HTR-8/SVneo (cell line): ENCODE measurements at places on chromosomes 7 and 10.
A peak's percentile ranks its signal among the peaks of the same experiment; 100 is the strongest.

GRCh38 chr7:141533149-141533949 lies 17.9 kb upstream of the AGK start:
- DNase-seq: peak; percentile 60

- no peak for DNase-seq
These were observed 166.5 kb downstream of the PPP1R3A start for GRCh38 chr7:113752289-113752688.

GRCh38 chr10:11757454-11757820 lies 15.3 kb downstream of the ECHDC3 start:
- no peak for DNase-seq

DNA sequence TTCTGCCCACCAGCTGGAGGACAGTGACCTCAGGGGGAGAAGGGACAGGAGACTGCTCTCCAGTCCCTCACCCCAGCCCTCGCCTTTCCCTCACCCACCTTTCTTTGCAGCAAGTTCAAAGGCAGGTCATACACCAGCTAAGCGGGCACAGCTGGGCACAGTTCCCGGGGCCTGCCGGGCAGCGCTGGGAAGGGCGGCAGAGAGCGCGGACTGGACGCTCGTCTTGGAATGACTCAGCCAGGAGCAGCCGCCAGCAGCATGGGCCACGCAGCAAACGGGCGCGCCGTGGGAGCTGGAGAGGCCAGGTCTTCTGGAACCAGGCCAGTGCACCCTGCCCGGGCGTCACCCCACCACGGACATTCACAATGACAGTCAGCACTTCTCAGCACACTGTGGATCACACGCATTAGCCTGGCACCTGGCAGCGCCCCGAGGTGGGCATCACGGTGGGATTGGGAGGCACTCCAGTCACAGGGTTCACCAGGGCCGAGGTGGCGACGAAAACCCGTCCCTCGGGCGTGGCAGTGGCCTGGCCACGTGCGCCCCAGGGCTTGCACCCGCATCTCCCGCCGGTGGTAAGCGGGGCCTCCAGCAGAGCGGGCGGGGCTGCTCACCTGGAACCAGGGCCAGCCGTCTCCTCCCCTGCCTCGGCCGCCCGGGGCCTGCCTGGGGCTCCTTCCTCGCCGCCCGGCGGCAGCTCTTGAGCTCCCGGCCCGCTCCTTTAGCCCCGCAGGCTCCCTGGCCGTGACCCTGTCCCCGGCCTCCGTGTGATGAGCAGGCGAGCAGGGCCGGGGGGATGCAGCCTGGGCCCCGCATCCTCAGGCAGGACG lies 29.0 kb upstream of the WDFY4 start:
- DNase-seq: no peak

GRCh38 chr7:23980081-23980480 lies 270.1 kb downstream of the STK31 start:
- no peak for DNase-seq
